ENCODE measurements at places on chromosomes 6 and 20. TPM values are rescaled to one million over a fixed set of nuclear protein-coding genes. Genes with fewer than 3 reads are reported as not detected.

The SAMD3 gene
- 1.5 TPM for polyA plus RNA-seq

The KCNQ5 gene
- polyA plus RNA-seq, result 2.0 TPM

The HDDC2 gene
- polyA plus RNA-seq, result 58.3 TPM

The SLC22A2 gene
- 0.15 TPM for polyA plus RNA-seq

The SUMO4 gene
- 0.49 TPM for polyA plus RNA-seq

The TXLNB gene
- 113 TPM for polyA plus RNA-seq

The CASS4 gene
- 7.1 TPM for polyA plus RNA-seq

The ARMH2 gene
- not detected for polyA plus RNA-seq

The UFL1 gene
- 34.6 TPM for polyA plus RNA-seq

The NKAIN2 gene
- polyA plus RNA-seq, result 5.7 TPM

The CD40 gene
- 8.0 TPM for polyA plus RNA-seq

The LTB gene
- 1.3 TPM for polyA plus RNA-seq

The SAMD5 gene
- polyA plus RNA-seq, result 3.0 TPM

The CEP43 gene
- polyA plus RNA-seq, result not detected

The GPLD1 gene
- 3.0 TPM for polyA plus RNA-seq

The TRAPPC3L gene
- polyA plus RNA-seq, result not detected

GRCh38 chr6:163338671-163339405 lies 75.7 kb upstream of the QKI start:
- DNase-seq, result peak; percentile 79

GRCh38 chr6:18485660-18486435 lies 98.7 kb downstream of the RNF144B start:
- DNase-seq, result no peak

DNA sequence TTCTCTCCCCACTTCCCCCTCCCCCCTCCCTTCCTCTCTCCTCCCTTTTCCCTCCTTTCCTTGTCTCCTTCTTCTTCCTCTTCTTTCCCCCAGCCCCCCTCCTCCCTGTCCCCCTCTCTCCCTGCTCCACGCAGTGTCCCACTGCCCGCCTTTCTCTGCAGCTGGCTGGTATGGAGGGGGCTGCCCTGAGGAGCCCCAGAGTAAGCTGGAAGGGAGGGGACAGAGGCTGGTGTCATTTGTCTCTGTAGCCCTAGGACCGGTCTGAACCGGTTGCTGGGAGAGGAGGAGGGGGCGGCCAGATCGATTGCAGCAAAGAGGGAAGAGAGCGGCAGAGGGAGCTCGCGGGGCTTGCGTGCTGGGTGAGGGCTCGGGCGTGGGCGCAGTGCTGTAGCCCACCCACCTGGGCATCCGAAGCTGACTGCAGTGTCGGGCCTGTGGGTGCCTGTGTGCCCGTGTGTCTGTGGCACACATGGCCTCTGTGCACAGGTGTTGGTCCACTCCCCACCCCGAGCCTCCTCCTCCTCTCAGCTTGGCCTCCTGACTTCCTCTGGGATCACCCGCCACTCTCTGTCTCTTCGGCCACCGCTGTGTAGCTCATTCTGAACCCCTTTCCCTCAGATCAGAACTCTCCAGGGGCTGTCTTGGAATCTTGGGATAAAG lies 50.6 kb downstream of the SRC start:
- DNase-seq, result peak; percentile 66

GRCh38 chr6:41088451-41088850 lies 15.7 kb downstream of the NFYA start:
- no peak for DNase-seq

GRCh38 chr6:152750694-152751093 lies at the start of gene VIP:
VIP (plus strand) TSS chr6:152750797; CDS start chr6:152752178, 1,381 bp downstream.
- DNase-seq, result peak; percentile 7

- DNase-seq, result no peak
Observed at GRCh38 chr20:32830437-32830836, 10.7 kb downstream of the MAPRE1 start.

DNA sequence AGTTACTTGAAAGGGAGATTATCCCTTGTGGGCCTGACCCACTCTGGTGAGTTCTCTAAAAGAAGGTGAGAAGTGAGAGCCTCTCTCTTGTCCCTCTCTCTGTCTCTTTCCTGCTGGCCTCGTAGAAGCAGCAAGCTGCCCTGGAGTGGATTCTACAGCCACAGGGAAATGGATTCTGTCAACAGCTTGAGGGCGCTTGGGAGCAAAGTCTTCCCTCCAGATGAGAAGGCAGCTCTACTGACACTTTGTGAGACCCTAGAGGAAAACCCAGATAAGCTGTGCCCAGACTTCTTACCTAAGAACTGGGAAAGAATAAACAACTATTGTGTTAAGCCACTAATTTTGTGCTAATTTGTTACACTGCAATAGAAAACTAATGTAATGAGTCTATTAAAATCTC lies 39.9 kb downstream of the ANKRD60 start:
- DNase-seq, result no peak

DNA sequence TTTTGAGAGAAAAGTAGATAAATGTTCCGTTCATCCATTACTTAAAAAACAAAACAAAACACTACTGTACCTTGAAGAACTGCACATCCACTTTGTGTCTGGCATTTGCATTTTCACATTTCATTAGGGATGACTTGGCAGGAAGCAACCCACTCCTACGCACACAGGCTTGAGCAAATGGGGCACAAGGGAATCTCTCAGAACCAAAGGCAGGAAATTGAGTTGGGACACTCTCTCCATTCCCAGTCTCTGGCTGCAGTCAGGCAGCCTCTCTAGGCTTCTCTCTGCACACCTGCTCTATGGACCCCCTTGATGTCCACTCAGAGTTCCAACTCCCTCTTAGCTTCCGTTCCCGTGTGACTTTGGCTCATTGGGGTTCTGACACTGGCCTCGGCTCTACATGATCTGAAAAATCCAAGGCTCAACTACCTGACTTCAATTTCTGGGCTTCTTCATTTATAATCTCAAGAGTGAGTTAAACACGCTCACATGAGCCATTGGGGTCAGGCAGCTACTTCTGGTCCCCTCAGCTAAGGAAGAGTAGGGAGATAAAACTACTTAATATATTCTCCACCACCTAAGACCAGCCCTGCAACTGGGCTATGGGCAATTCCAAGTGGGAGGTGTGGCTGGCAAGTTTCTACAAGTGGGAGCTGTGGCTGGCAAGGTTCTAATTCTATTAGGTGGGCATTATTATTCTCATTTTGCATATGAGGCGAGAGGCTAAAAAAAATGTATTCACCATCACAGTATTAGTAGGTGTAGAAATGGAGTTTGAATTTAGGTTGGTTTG lies 251.9 kb downstream of the SOD2 start:
- DNase-seq, result peak; percentile 74

GRCh38 chr6:135586388-135586787 lies 88.8 kb upstream of the AHI1 start:
- DNase-seq, result no peak

DNA sequence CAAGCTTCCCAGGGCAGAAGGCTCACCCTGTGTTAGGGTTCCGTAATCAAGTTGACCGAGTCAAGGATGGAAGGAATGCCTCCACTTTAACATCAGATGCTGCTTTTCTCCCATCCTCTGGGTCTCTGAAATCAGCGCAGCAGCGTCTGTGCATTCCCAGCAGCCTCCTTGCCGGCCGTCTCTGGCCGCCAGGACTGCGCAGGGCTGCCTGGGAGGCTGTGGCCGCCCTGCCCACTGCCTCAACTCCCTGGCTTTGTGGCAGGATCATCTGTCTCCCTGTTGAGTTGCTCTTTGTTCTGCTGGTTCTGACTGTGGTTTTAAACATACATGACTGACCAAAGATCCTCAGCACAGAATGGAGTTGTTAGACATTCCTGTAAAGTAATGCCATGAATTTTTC lies 56.5 kb downstream of the DLL1 start:
- no peak for DNase-seq

DNA sequence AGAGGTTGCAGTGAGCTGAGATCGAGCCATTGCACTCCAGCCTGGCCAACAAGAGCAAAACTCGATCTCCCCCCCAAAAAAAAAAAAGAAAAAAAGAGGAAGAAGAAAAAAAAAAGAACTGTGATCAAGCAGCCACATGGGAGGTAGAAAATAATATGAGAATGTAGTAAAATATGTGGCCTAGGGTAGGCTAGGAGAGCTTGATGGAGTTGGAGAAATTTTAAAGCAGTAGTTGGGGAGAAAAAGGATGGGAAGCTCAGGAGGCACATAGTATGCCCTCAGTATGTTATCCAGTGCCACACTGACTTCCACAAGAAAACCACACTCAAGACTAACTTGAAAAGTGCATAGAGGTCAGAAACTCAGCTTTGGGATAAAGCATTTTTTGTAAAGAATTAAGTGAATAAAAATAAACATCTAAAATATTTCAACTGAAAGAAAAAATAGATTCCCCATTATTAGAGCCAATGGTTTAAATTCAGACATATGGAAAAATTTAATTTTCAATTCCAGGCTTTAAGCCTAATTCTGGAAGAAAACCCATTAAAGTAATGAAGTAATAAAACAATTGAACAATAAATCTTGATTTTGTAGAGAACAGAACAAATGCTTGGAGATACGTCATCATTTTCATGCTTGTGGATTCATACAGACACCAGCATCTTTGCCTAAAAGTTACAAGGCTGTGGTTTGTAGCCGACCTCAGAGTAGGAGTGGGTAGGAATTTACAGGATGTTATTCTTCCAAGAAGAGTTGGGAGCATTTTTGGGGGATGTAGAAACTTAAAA lies 34.7 kb downstream of the PLEKHG1 start:
- peak; percentile 51 for DNase-seq

DNA sequence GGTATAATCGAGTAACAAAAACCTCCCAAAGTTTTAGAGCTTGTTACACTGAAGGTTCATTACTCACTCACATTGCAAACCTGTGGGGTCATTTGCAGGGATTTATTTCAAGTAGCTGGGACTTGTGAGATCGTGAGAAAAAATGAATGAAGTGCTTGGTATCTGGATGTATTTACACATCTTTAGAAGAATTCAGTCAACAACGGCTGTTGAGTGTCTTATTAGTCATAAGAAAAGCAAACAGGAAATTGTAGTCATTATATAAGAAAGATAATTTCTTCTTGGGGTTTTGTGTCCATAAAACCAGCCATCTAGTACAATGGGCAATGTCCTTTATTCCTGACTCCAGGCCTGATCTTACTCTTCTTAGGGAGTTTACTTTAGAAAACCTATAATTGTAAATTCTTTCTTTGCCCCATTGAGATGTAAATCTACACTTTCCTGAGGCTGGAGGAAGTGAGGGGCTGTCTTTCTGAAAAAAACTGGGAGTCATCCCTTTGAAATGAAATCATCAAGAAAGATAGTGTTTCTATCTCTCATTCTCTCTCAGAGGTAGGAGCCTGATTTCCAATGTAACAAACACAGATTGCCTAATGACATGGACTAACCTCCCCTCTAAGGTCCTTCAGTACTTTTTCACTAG lies 202.5 kb upstream of the ASCC3 start:
- no peak for DNase-seq

- no peak for DNase-seq
Observed at GRCh38 chr6:117446861-117447260, 21.1 kb upstream of the ROS1 start.

- no peak for DNase-seq
Observed at GRCh38 chr6:135162678-135163439, 18.2 kb upstream of the MYB start.

DNA sequence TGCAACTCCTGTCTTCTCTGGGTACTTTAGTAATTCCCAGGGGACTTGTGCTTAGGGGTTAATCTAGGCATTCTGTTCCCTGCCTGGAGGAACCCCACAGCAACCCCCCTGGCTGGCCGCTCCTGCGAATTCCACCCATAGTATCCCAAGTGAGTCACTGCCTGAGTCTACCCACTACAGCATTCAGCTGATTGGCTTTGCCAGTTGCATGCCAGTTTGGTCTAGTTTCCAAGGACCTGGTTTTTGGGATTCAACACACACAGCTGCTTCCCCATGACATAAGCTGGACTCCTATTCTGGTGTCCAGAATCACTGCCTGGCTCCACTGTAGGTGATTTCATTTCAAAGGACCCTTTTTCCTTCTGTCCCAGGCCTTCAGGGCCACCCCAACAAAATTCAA lies 40.3 kb downstream of the PLCG1 start:
- DNase-seq, result no peak

DNA sequence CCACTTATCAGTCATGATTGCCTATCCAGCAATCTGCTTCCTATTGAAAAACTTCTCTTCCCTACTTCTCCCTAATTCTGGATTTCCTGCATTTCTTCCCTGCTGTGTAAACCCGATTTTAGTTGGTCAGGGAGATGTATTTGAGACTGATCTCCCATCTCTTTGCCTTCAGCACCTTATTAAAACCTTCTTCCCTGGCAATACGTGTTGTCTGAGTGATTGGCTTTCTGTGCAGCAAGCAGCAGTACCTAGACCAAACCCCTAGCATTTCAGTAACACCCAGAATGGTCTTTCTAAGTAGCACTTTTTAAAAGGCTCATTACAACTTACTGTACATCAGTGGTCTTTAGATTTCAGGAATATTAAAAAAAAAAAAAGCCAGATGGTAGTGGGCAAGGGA lies 99.1 kb upstream of the PDE10A start:
- no peak for DNase-seq

DNA sequence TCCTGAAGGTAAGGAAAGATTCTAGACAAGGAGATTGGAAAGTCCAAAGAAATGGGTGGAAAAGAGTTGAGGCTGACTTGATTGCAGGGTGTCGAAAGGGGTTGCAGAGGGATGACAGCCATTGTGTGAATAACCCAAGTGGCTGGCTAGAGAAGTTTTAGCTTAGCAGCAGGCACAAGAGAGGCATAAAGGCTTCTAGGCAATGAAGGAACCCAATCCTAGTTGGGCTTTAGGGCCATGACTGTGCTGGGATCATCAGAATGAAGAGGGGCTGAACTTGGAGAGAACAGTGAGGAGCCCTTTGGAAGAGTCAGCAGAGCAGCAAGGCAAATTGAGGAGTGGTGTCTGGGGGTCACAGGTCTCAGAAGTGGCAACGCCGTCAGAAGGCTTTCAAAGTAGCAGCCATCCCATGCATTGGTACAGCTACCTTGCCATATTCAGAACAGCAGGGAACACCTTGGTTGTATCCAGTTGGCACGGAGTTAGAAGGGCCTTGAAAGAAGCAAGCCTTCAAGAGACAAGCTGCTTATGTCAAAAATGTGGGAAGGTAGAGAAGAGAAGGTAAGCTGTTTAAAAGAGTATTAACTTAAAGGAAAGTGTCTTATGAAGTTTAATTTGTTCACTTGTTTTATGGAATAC lies 146.4 kb downstream of the ADGRG6 start:
- no peak for DNase-seq

DNA sequence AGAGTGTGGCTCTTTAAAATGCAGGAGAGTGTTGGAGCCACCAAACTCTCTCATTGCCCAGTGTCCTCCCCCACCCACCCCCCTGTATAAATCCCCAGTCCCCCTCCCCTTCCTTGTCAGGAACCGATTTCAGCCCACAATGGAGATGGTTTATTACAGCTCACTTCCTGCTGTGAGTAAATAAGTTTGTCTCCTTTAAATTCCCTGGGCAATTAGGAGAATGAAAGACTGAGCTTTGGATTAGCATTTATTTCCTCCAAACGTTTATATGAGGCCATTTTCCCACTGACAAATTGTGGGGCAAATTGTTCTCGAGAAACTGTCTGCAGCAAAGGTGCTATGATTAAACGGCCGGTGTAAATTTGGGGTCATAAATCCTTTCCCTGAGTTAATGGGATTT lies 128.8 kb downstream of the DHX35 start:
- DNase-seq, result no peak
